ENCODE measurements at places on chromosomes 1 and 21.
A peak's percentile ranks its signal among the peaks of the same experiment; 100 is the strongest.

- DNase-seq: no peak
Measured at GRCh38 chr1:227707846-227708245, 27.3 kb downstream of the JMJD4 start.

DNA sequence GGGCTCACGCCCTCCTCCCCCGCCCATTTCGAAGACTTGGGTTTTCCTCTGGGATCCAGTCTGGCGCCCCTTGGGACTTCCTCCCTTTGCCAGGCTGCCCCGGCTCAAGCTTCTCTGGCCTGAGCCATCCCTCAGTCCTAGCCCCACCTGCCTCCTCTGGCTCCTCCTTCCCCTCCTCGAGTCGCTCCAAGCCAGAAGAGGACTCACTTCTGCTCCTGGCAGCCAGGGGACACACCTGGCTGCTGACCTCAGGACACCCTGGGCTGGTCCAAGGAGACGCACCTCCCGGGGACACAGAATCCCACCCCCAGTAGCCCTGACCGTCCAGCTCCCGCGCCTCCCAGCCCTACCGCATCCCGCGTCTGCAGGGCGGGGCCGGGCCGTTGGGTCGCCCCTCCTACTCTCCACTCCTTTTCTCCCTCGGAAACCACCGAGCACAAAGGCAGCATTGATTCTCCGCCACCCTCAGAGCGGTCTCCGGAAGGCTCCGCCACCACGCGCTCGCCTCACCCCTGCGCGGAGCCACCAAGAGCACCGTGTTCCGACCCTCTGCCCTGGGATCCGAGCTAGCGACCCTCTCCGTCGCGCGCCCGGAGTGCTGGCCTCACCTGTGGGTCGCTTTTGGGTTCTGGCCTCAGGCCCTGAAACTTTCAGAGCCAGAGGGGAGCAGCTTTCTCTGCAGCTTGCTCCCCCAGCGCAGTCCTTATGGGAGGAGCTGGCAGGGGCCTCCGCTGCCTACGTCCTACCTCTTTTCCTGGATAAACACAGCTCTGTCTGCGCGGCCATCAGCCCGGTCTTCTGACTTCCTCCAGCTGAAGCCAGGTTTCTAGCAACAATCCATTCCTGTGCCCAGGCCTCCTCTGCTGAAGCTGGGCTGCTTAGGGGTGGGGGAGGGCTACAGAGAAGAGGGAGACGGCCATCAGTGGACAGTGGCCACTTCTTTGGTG, at the start of gene C2CD4D:
Gene C2CD4D (minus strand): TSS at position 364 of the 947 bp plus-strand sequence. CDS start 831 bp downstream, outside the sequence.
- DNase-seq: peak; percentile 82

GRCh38 chr1:166031932-166032571, 134.7 kb downstream of the FAM78B start:
- no peak for DNase-seq

GRCh38 chr1:62265956-62266935, 53.0 kb downstream of the KANK4 start:
- no peak for DNase-seq

DNA sequence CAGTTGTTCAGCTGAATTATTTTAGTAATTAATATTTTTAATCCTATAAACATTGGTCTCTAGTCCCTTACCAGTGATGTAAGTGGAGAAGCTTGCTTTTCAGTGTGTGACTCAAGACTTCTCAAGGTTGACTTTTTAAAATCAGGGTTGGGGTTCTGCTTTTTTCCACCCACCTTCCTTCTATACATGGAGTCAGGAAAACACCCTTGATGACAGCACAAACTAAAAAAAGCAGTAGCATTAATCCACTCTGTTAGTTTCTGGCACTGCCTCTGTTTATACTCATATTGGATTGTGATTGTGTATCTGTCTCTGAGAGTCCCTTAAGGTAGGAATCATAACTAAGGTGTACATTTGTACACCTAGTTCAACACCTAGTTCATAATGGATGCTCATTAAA, 8.3 kb upstream of the PLEKHO1 start:
- DNase-seq: no peak

DNA sequence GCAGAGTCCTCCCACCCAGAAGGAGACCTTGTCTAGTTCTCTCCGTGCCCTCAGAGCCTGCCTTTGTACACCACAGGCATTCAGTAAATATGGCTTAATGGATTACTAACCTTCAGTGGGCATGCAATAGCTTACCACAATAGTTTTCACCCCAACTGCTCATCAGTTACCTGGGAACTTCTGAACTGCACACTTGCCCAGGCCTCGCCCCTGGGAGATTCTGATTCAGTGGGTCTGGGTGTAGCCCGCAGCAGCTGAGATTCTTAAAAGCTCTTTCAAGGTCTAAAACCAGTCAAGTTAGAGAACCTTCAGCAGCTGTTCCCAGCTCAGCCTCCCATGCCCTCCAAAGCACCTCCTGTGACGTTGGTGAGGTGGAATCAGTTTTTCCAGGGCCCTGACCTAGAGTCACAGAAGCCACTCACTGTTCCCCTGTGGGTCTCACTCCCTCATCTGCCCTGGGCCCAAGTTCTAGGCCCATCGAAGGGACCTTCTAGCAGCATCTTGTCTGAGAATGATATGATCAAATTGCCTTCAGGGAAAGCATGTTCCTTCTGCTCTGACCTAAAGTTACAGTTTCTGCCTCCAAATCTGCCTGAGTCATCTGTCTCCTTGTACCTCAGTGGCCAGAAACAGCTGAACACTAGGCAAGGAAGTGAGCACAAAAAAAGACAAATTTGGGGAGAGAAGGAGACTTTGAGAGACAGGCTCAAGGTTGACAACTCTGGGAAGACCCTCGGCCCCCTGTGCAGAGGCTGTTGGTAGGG, 10.8 kb downstream of the ASAP3 start:
- no peak for DNase-seq

DNA sequence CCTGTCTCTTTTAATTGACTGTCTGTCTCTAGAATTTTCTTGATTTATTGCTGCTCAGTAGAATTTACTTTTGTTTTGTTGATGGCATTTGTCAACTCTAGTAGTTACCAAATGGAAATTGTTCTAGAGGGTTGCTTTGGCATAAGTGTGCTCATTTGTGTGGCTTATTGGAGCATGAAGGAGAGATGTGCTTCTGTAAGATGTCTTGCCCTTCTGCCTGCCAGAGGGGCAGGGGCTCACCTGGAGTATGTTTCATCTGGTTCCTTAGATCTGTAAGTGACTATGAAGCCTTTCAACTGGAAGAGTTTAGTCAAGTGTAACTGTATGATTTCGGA, 345.5 kb downstream of the DISC1 start:
- no peak for DNase-seq

DNA sequence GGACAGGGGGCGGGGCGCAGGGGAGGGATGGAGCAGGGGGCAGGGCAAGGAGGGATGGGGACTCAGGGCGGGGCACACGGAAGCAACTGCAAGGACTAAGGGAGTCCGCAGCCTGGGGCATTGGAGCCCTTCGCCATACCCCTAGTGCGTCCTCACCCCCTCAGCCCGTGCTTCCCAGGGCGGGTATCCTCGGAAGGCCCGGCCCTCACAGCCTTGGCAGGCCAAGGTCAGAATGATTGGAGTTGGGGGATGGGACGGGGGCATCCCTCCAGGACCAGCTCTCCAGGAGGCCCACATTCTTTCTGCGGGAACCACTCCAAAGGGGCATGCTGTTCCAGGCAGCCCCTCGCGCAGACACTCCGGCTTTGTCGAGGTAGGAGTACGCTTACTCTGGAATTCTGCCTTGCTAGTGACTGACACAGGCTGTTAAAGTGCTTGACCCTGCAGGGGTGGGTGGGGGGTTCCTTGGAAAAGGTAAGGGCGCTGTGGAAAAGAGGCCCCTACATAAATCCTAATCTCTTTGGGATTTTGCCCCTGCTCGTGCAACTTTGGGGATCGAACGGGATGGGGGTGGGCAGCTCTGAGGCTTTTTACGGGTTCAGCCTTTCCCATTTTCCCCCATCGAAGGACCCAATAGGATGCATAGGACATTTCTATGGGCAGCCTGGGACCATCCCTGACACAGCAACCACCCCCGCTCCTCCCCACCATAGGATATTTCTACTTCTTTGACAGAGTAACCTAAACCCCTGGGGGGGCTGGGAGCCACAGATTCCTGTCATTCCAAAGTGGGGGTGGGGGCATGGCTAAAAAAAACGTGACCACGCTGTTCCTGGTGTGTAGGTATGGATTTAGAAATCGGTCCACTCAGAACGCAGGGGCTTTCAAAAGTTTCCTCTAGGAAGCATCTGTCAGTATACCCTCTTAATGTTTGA, 738 bp upstream of the TRIM11 start:
- DNase-seq: no peak

DNA sequence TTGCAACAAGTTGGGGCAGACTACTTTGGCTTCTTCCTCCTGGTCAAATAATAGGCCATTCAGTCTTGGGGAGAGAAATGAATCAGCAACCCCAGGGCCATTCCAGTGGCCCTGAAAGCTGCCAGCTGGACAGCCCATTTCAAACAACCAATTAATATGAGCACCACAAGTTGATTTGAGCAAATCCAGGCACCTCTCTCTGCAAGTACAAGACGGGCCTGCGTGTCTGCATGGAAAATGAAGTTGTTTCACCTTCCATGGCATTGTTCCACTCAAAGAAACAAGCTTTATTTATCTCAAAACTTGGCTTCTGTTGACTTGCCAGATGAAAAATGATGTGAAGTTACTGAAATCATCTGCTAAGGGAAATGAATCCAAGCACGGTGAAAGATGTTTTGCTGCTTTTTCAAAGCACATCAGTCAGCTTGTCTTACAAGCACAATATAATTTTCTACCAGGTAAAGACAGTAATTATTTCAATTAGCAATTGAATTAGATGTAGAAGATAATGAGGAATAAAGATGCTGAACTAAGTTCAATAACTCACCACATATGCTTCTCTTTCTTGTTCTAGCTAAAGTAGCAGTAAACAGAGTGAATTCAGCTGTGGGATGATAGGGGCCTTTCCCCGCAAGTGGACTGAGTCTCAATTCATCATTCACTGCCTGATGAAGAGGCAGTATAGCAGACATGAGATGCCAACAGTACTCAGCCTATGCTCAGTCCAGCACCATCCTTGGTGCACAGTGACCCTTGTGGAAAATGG, 95.2 kb upstream of the SSX2IP start:
- DNase-seq: no peak

DNA sequence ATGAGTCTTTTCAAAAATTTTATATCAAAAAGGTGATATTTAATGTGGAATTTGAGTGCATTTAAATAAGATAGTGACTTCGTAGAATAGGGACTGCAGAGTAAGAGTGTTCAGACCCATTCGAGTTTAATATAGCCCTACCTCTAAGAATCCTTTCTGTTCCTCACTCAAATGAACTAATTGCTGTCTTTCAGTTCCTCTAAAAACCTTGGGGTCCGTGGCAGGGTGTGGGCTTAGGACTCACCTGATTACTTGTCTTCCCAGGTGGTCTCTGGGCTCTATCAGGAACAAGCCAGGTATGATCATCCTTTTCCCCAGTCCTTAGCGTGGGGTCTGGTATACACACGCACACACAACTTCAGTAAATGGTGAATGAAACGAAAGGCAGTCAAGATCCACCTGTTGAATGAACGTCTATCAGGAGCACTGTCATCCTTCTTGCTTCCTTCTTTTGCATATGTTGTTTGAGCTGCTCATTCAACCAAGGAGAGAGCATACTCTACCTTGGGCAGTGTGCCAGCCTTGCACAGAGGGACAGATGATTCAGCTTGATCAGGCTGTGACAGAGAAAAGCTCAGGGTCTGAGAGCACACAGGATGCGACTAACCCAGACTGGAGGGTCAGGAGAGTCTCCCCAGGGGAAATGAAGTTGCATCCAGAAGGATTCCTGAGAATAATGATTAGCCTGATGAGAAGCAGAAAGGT, 1.2 kb upstream of the RNF11 start:
- DNase-seq: no peak

GRCh38 chr1:54091666-54092065, 38.3 kb downstream of the TCEANC2 start:
- no peak for DNase-seq

GRCh38 chr1:72620453-72620852, 338.1 kb upstream of the NEGR1 start:
- no peak for DNase-seq

DNA sequence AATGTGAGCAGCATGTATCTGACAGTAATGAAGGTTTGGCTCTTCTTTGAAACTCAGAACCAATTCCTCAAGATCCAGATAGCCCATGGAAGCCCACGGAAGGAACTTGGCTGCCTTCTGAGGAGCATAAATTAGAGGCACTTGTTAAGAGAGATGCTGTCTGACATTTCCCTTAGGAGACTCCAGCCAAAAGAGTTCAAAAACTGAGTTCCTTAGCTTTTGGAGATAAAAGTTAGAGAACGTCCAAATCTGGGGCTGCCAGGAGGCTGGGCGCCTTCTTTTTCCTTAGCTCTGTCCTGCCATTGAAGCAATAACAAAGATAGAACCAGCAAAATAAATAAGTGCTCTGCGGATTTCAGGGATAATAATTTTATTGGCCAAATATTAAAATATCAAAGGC, 439.6 kb upstream of the USP24 start:
- no peak for DNase-seq

- DNase-seq: no peak
Measured at GRCh38 chr21:46039891-46040660, 57.8 kb upstream of the COL6A2 start.

DNA sequence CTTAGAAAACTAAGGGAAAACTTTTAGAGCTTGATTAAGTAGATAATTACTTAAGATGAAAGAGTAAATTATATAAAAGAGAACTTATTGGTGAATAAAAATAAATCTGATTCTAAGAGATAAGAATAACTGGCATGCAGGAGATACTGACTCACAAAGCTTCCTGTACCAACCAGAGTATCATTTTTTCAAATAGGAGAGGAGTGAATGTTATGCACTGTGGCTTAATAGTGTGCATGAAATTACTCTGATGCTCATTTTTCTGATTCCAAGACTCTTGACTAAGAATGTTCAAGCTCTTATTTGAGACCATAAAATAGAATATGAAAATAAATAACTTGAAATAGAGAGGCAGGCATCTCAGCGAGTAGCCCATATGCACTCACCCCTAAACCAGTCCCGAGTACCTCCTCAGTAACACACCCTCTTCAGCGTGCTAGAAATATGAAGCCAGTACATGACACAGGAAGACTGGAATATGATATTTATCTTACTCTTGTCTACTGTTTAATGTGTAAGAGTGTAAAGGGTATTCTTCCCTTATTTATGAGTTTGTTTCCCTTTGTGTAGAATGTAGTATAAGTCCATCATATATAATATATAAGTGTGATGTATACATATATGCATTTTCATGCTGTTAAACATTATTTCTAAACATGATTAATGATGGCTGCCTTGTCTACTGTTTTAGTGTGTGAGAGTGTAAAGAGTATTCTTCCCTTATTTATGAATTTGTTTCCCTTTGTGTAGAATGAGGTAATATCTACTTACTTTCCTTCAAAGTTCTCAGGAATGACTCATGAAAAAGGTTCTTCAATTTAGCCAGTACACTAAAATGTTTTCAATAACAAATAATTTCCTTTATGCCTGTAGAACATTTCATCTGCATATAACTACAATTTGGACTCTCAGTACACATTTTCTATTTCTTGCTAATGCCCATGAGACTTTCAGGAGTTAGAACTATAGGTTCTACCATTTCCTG, 99.2 kb upstream of the PALMD start:
- DNase-seq: no peak

GRCh38 chr1:4931486-4931885, 277.1 kb downstream of the AJAP1 start:
- no peak for DNase-seq

GRCh38 chr1:207935166-207935583, 24.2 kb upstream of the CD34 start:
- no peak for DNase-seq

Data from C1 segment of cervical spinal cord (tissue), 14 donors.